Stimulated activated CD4-positive, alpha-beta T cell treated with anti-CD3 and anti-CD28 coated beads, TNF-alpha, amount 100 ng/mL, for 24 hours (primary cell): ENCODE measurements at places on chromosomes 6 and 20.
A peak's percentile ranks its signal among the peaks of the same experiment; 100 is the strongest.

DNA sequence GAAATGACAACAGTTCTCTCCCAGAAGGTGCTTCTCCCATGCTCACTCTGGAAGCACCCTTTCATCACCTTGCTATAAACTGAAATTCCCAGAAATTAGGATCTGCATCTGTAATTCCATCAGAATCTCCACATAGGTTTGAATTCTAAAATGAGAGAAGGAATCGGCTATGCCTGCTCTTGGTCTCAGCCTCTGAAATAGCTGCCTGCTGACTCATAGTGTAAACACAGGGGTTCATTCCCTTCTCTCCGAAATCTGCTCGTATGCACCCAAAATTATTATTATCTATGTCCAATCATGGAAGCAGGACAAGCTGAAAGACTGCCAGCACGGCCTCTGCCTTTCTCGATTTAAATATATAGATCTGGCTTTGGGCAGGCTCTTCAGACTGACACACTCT is 74.6 kb upstream of the TAB2 start:
- no peak for DNase-seq

DNA sequence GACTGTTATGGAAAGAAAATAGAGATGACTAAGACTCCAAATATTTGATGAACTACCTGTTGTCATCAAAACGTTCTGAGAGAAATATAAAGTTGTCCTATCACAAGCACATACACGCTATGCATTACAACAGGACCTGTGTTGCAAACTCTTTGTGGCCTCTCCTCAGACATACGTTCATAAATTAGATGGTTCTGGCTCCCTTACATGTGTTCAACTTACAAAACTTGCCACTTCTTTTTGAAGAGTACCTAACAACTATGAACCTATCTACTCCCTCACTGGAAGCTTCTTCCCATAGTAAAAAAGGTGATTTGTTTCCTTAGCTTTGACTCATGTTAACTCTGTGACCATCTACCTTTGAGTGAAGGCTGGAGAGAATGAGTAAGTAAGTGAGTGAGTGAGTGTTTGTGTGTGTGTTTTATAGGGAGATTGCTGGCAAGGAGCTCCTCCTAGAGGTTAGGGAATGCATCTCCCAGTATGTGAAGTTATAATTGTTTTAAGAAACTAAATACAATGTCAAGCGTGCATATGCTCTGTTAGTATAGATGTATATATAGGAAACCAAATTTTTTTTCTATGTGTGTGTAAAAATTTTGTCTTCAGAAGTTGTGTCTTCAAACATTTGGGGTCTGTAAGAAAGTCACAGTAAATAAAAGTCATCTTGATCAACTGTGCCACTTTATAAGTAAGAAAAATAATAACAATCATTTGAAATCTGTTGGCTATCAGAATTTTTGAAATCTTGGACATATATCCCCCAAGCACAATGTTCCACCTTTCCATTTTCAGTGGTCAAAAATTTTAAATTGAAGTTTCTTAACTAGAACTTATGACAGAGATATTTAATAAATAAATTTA is 1211.1 kb upstream of the GJE1 start:
- no peak for DNase-seq

- DNase-seq, result no peak
Measured at GRCh38 chr6:51139950-51140385, 321.3 kb downstream of the TFAP2B start.

- DNase-seq, result no peak
Measured at GRCh38 chr20:63284544-63284949, 8.4 kb upstream of the COL20A1 start.

GRCh38 chr6:35713006-35713767 is 23.6 kb upstream of the ARMC12 start:
- DNase-seq, result no peak

DNA sequence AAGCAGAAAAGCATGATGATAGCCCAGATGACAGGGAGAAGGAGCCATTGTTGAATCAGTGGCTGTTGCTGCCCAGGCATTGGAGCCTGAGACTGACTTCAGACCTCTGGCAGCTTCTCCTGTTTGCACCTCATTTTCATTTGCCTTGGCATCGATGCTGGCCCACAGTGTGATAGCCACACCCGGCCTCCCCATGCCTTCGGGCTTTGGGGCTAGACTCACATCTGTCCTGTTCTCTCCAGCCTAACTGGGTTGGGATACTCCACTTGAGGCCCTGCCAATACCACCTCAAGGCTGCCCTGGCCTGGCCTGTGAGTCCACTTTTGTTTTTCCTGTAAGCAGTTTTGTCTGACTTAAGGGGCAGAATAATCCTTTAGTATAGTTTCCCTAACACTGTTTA is 140.4 kb downstream of the UST start:
- DNase-seq, result no peak

DNA sequence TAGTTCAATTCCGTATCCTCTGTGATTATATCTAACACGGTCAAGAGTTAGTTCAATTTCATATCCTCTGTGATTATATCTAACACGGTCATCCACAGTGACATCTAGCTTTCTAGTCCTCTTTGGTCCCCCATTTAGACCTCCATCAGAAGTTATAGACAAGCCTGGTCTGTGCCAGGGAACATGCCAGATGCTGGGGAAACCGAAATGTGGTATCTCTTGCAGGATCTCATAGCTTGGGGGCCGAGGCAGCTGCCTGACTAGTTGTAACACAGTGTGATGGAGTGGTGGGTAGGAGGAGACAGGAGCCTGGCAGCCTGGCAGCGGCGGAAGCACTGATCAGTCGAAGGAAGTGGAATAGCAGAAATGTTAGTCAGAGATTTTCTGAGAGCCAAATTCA is 13.8 kb upstream of the SMOC2 start:
- DNase-seq, result no peak

GRCh38 chr6:158939255-158940159 is 60.5 kb downstream of the RSPH3 start:
- DNase-seq, result no peak

DNA sequence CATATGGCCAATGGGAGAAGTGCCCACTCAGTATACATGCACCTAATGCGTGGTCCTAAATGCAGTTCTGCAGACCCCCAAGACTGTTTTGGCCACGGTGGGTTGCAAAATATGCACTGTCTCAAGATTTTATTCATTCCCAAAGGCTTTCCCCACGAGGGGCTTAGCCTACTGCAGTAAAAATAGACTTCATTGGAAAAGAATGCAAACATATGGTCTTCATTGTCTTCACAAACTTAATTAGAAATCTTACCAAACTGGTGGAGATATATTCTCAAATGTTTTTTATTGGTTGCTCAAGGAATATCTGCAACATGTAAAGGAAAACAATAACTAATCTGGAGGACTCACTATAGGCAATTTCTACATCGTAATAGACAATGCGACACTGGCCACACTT is 31.6 kb upstream of the PRL start:
- no peak for DNase-seq

DNA sequence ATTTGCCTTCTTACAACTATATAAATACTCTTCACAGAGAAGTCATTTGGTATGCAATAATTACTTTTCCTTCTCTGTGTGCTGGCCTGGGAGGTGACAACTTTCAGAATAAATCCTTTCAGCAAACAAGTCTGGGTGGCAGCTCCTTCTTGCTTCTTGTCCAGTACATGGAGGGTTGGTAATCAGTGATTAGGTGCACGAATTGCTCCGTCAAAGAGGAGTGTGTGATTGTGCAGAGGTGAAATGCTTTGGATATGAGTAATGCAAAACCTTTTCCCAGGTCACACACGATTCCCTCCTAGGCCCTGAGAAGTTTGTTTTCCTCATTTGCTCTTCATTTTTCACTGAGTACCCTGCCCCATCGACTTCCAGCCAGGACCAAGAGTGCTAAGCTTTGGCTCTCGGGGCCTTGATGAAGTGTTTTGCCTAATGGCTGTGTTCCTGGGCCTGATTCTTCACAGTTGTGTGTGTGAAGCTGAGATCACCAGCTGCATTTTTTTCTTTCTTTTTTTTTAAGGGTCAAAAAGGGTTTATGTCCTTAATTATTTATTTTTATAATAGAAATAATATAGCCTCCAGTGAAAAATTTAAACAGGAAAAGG is 216.5 kb downstream of the ZMYND8 start:
- no peak for DNase-seq

DNA sequence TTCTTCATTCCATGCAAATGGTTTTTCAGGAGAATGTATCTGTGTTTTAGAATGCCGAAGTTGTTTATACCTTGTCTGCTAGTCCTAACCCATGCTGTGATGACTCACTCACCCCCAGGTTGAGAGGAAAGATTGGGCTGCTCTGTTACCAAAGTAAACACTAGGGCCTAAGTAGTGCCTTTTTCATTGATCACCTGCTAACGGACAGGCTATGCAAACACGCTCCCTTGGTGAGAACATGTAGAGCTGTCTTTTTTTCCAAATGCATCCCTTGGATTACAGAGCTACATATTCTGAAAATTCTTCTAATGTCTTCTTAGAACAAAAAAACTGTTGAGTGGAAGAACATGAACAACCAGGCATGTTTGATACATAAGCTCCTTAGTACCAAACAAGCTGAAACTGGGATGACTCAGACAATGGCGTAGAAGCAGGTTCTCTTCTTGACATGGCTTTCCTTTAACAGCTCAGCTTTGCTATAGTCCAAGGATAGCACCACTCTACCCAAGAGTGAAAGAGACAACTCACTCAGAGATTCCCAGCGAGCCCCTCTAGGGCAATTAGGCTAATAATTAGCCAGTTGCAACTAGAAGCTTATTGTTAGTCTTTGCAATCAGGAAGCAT is 20.5 kb downstream of the PERP start:
- no peak for DNase-seq

DNA sequence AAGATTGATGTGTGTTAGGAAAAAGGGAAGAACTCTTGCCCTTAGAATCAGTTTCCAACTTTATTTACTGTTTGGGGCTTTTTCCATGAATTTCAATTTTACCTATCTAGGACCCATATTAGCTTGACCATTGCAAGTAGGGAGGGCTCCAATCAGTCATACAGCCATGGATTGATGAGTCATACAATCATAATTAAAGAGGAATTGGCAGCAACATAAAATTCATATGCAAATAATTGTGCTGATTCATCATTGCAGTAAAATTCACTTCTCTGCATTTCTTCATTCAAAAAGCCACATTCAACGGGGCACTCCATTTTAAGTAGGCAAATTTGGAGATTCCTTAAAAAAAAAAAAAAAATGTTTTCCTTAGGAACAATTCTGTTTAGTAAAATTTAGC is 1016.4 kb downstream of the KIF16B start:
- DNase-seq, result no peak

- DNase-seq, result no peak
Measured at GRCh38 chr20:37741570-37741969, 47.7 kb downstream of the CTNNBL1 start.

- no peak for DNase-seq
Measured at GRCh38 chr6:67045076-67045475, 1338.0 kb upstream of the EYS start.

GRCh38 chr6:112286010-112286409 is 31.6 kb upstream of the LAMA4 start:
- peak; percentile 19 for DNase-seq

DNA sequence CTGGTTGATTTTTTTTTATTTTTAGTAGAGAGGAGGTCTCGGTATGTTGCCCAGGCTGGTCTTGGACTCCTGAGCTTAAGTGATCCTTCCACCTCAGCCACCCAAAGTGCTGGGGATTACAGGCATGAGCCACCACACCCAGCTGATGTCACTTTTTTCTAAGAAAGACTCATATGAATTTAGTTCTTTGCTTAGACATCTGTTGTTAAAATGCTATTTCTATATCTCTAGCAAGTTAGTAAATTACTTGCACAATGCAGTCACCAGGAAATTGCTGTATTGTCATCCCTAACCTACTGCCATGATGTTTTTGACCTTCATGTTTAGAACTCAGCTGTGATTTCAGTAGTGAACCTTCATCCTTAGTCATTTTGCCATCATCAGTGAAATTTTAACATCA is 5.7 kb downstream of the KDM1B start:
- no peak for DNase-seq

DNA sequence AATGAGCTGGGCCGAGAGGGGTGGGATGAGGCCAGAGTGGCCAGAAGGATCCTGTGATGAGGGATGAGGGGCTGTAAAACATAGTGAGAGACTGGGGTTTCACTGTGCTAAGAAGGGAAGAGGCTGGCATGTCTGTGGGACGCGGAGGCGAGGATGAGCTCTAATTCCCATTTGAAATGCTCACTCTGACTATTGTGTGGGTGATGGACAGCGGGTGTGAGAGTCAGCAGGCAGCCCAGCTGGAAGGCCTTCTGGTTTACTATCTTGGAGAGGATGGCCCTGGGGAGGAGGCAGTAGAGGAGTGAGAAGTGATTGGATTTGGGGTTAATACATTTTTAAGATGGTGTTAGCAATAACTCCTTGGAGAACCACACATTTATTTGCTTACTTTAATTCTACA is 9.5 kb upstream of the MICA start:
- DNase-seq, result no peak

GRCh38 chr6:23250556-23250955 is 681.2 kb downstream of the HDGFL1 start:
- DNase-seq, result no peak

- DNase-seq, result no peak
Measured at GRCh38 chr6:40669343-40669742, 82.2 kb upstream of the LRFN2 start.

DNA sequence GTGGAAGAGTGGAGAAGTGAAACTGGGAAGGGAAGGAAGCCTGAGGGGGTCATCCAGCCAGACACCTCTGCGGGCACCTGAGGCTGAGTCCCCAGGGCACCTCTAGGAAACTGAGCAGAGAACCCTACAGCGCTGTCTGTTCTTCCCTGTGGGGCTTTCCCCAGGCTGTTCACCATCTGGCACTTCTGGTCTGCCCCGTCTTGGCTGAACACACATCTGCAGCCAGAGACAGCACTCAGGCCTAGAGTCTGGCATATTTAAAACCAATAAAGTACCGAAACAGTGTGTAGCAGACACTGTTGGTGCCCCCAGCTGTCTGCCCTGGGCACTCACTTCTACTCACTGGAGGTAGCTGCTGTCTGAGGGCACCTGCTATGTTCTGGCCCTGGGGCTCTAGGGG is 9.4 kb upstream of the ARFGEF2 start:
- DNase-seq, result no peak

- DNase-seq, result no peak
Measured at GRCh38 chr20:40635971-40636370, 53.1 kb downstream of the MAFB start.

GRCh38 chr6:163940705-163941623 is 526.4 kb downstream of the QKI start:
- DNase-seq, result no peak

GRCh38 chr20:16710781-16711180 is 19.0 kb upstream of the SNRPB2 start:
- DNase-seq, result no peak
